ENCODE measurements at places on chromosomes 12 and 14.
A peak's percentile ranks its signal among the peaks of the same experiment; 100 is the strongest.

DNA sequence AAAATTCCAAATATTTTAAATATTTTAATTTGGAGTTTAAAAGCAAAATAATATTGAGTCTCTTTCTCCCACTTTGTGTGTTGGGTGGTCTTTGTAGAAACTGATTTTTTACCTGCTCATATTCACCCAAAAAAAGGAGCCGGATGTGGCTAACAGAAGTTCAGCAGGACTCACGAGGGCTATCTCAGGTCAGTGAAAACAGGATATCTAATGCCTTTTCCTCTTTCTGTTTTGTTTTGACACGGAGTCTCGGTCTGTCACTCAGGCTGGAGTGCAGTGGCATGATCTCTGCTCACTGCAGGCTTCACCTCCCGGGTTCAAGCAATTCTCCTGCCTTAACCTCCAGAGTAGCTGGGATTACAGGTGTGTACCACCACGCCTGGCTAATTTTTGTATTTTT lies 30.8 kb downstream of the COA8 start:
- no peak for DNase-seq

- DNase-seq: no peak
Measured at GRCh38 chr14:33493266-33493665, 457.6 kb downstream of the EGLN3 start.

GRCh38 chr12:98651328-98651727 lies 6.2 kb downstream of the APAF1 start:
- DNase-seq: no peak

GRCh38 chr14:100826391-100827100 lies 628 bp downstream of the MEG3 start:
- DNase-seq: no peak

- no peak for DNase-seq
Measured at GRCh38 chr14:95544588-95544987, 9.7 kb downstream of the GLRX5 start.

- DNase-seq: no peak
Measured at GRCh38 chr12:65082406-65082805, 38.7 kb downstream of the WIF1 start.

- DNase-seq: peak; percentile 95
Measured at GRCh38 chr14:92728759-92729364, 19.6 kb downstream of the LGMN start.

GRCh38 chr14:105350450-105351244 lies 36.1 kb downstream of the PACS2 start:
- no peak for DNase-seq

DNA sequence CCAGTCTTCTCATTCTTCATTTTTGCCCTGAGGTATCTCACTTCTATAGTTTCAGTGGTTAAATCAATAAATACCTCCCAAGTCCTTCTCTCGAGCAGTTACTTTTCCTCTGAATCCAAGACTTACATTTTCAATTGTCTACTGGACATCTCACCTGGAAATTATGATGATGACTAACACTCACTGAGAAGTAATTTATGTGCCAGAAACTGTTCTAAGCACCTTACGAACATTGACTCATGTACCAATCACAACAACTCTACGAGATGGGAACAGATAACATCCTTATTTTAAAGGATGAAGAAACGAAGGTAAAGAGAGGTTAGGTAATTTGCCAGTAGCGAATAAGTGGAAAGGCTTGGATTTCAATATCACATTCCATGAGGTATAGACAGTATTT lies 94.1 kb downstream of the EML5 start:
- no peak for DNase-seq

DNA sequence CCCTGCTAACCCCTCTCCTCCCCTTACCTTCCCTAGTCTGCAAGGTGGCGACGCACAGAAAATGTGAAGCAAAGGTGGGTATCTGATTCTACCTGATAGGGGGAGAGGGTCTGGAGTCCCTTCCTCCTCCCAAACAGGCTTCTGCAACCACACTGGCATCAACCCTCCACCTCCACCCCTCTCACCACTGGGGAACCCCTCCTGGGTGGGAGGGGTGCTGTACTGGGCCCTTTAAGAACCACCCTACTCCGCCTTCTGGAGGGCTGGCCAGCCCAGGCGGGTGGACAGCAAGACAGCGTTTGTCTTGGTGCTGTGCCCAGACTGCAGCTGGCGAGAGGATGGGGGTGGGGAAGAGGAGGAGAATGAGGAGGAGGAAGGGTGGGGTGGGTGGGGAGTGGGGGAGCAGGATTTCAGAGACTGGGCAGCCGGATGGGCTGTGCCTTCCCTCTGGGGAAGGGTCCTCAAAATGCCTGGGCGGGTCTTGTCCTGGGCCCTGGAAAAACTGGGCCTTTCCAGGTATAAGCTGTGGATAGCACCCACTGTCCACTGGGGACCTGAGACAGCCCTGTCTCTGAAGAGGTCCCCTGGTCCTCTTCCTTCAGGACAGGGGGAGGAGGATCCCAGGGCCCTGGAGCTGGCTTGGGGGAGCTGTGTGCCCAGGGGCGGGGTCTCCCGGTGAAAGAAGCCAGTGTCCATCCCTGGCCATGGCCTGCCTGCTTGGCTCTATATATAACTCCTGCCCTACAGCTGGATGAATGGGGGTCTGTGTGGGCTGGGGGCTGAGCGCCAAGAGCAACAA lies 2.8 kb downstream of the TNS2 start:
- peak; percentile 64 for DNase-seq

GRCh38 chr14:61706096-61706690 lies 10.9 kb downstream of the HIF1A start:
- no peak for DNase-seq

DNA sequence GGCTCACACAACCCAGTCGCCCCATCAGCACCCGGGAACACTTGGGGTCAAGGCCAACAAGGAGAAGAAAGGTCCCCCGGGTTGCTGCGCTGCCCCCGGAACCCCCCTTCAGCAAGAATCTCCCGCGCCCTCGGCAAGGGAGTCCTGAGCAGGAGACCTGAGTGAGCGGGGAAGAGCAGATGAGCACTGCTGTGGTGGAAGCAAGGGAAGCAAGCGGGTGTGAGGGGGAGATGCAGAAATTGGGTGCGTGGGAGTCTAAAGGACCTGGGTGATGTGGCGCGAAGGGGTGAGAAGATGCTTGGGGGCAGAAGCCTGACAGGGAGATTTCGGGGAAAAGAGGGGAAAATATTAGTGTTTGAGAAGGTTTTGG lies 105.5 kb upstream of the PRB2 start:
- DNase-seq: no peak

- DNase-seq: peak; percentile 69
Measured at GRCh38 chr12:109864916-109865315, 15.4 kb downstream of the GLTP start.

DNA sequence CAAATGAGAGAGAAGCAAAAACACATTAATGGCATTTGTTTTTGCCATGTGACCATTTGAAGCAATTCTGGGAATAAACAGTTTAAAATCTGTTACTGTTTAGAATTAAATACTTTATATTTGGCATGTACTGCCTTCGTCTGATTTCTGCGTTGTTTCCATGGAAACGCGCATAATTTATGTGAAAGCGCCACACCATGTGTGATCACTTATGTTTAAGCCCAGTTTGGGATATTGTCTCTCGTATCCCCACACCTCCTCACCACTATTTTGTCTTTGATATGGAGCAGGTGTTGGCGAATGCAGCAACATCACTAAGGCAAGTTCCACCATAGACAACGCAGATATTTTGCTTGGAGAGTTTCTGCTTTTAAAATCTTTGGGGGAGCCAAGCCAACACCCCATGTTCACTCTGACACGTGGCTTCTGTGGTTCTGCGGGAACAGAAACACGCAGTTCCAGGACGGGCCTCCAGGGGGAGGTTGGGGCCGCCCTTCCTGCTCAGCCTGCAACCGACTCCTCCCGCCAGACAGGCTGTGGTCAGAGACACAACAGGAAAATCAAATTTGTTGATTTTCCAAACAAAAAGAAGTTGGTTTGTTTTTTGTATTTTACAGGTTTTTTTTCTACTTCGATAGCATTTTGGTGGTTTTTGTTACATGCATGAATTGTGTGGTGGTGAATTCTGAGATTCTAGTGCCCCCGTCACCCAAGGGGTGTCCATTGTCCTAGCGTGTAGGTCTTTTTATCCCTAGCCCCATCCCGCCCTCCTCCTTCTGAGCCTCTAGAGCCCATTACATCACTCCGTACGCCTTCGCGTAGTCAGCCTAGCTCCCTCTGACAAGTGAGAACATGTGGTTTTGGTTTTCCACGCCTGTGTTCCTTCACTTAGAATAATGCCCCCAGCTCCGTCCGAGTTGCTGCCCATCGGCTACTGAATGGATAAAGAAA lies 101.9 kb upstream of the SFSWAP start:
- DNase-seq: peak; percentile 73

DNA sequence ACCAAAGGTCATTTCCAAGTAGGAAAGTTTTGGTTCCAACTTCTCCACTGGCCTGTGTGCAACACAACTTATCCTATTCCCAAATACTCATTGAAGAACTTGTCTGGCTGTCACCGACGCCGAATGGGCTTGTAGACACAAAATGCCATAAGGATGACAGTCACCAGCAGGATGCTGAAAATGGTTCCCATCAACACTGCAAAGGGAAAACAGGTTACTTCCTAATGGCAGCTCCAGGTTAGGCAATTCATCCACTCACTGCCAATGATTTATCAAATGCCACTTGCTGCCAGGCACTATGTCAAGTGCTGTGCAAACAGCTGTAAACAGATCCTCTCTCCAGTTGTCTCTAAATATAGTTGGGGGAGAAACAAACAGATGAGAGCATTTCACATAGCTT lies 6.1 kb downstream of the C12orf76 start:
- peak; percentile 98 for DNase-seq

DNA sequence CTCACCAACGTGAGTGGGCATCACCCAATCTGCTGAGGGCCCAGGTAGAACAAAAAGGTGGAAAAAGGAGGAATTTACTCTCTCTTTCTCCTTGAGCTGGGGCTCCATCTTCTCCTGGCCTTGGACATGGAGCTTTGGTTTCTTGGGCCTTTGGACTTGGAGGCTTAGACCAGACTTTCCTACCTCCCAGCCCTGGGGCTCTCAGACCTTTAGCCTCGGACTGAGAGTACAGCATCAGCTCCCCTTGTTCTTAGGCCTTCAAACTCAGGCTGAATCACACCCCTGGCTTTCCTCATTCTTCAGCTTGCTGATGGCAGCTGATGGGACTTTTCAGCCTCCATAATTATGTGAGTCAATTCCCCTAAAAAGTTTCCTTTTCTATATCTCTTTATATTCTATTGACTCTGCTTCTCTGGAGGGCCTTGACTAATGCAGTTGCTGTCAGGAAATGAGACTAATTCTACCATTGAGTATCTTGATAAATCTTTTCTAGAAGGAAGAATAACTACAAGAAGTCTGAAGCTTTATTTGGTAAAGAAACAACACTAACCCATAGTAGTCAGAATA lies 15.9 kb upstream of the CLEC4E start:
- no peak for DNase-seq

GRCh38 chr12:49189731-49190716 lies 1.1 kb upstream of the TUBA1A start:
- no peak for DNase-seq

DNA sequence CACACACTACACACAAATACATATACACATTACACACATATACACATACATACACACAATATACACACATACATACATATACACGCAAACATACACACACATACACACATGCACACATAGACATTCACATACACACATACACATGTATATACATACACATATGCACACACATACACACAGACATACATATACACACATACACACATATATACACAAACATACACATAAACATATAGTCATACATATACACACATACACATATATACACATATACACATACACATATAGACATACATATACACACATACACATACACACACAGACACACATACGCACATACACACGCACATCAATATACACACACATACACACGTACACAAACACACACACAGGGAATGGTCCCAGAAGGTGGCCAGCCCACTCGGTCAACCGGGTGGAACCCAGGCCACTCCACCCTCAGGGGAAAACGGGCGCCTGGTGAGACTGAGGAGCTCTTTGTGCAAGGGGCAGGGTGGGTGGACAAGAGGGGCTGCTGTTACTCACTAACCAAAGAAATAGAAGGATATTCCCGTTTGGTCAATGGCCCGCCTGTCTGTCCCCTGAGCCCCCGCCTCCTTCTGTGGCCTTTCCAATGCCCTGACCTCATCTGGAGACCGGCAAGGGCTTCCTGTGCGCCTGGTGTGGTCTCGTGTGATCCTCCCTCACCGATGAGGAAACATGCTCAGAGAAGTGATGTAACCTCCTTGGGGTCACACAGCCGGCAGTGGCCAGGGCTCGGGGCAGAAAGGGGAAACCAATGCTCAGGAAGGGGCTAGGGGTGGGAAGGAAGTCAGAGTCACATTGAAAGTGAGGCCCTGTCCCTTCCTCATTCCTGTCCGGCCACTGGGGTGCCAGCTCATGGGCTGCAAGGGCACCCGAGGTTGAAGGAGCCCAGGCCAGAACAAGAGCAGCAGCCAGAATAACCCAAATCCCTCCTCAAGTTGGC lies 5.3 kb downstream of the TRPV4 start:
- DNase-seq: no peak

GRCh38 chr12:94898388-94898787 lies 105.1 kb downstream of the NDUFA12 start:
- peak; percentile 35 for DNase-seq

GRCh38 chr12:123900871-123901376 lies 71.7 kb downstream of the CCDC92 start:
- peak; percentile 27 for DNase-seq

GRCh38 chr12:96487634-96488033 lies 1.7 kb upstream of the CFAP54 start:
- DNase-seq: no peak

DNA sequence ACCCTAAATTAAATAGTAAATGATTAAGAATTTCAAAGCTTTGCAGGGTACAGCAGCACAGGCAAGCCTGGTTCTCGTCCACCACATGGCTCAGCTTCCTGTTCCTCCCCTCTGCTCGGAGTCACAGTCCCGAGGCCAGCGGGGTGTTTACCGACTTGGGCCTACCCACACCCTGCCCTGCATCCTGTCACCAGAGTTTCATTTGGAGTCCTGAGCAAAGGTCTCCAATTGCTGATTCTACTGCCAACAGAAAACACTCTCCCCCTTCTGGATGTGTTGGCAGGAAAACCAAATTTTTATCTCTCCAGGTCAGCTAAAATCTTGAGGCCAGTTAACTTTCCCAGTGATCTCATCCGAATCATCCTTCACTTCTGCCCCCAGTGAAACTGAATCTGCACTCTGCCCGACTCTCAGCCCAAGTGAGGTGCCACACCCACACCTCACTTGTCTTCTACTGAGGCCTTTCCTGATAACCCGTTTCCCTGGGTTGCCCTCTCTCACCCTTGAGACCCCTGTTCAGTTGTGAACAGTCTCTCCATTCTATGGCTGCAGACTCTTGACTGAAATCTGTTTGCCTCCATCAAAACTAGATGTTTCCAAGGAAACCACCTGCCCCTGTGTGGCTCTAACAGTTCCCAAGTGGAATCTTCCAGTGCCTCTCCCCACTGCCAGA lies 71.2 kb downstream of the VCPKMT start:
- no peak for DNase-seq
